ENCODE measurements at places on chromosomes 2 and 18.

- DNase-seq = no peak
Observed at GRCh38 chr2:227880460-227880859, 9.0 kb downstream of the DAW1 start.

DNA sequence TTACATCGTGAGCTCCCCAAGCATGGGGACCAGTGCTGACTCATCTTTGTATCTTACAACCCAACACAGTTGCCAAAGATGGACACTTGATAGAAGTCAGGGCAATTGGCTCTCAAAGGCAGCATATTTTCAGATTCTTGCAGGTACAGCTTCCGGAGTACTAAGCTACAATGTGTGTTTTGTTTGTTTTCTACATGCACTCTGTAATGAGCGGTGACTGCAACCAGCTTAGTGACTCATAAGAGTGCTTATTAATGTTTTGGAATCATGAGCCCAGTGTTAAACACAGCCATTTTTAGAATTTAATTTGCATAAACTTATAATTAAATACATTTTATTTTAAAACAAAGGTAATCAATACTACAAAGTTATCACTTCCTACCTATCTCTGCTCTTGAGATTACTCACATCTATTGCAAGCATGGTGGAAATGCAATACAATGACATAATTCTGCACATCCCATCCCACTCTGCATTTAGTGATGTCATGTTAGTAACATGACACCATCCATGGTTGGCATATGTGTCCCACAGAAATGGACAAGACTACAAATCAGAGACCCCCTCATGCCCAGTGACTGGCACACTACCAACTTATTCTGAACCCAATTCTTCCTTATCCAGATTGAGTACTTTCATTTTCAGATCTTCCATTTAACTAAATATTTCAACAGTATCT is 399.8 kb upstream of the ST6GAL2 start:
- DNase-seq = no peak

DNA sequence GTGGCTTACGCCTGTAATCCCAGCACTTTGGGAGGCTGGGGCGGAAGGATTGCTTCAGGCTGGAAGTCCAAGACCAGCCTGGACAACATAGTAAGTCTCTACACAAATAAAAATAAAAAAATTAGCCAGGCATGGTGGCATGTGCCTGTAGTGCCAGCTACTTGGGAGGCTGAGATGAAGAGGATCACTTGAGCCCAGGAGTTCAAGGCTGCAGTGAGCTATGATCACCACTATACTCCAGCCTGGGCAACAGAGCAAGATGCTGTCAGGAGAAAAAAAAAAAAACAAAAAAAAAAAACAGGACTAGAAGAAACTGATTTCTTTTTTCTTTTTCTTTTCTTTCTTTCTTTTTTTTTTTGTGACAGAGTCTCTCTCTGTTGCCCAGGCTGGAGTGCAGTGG is 13.6 kb downstream of the SPDYA start:
- no peak for DNase-seq

DNA sequence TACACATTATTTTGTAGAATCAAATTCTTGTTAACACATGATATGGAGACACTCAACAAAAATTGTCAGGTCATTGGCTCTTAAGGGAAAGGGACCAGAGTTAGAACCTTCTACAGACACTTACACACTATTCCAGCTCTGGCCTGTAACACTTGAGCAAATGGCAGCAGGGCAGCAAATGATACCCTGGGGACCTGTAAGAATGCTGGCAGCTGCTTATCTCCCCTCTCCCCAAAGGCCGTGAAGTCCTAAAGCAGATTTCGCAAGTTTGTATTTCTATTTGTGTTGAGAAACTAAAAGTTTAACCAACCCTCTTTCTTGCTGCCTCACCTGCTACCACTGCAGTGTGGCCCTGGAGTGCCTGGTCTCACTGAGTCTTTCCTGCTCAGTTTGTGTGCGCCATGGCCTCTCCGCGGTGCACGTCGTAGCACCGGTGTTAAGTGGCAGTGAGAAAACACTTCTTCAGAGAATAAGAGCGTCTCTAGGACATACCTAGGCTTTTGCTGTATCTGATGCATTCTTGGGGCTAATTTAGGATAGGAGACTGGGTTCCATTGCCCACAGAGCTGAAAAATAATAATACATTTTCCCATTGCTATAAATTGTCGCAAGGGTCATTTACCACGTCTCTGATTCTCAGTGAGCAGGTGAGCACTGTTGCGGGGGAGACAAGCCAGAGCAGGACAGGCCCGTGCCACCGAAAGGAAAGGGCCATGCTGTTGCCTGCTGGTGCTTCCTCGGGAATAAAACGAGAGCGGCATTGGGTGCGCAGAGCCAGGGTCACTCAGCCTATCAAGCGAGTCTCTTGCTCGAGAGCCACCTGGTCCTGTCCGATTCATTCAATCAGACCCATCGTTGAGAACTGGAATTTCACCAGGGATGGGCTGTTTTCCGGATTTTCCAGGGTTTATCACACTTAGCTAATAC is 204.9 kb downstream of the PTGR3 start:
- DNase-seq = no peak

GRCh38 chr18:69648486-69648885 is 247.8 kb downstream of the DOK6 start:
- DNase-seq = peak; percentile 93

GRCh38 chr2:239265681-239266433 is 135.0 kb downstream of the HDAC4 start:
- no peak for DNase-seq

DNA sequence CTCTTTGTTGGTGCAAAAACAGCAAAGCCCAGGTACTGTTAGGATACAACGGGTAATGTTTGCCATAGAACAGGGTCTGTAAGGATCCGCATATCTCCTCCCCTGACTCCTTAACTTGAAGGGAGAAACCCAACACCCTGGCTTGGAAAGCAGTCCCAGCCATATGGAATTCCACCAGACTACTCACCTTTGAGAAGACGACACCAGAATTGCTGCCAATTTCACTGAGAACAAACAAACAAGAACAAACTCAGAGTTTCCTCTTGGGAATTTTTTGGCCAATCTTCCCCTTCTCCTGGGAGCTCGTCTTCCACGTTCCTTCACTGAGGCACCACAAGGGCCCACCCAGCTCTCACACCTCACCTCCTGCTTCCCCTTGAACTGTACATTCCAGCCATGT is 29.2 kb downstream of the CAPN14 start:
- DNase-seq = no peak

DNA sequence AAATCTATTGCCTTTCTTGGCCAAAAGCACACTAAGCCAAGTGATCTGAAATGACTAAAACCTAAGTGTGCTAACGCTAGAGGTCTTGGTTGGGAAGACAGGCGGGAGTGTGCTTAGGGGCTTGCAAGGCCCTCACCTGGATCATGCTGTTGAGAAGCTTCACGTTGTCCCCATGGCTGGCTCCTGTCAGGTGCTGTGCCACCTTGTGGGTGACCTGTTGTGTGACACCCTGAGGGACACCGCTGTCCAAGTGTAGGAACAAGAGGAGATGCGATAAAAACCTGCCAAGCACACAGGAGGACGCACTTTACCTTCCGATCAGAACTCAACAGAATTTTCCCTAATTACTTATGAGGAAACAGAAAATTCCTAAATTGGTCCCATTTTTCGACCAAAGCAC is 50.8 kb downstream of the EPG5 start:
- peak; percentile 22 for DNase-seq

DNA sequence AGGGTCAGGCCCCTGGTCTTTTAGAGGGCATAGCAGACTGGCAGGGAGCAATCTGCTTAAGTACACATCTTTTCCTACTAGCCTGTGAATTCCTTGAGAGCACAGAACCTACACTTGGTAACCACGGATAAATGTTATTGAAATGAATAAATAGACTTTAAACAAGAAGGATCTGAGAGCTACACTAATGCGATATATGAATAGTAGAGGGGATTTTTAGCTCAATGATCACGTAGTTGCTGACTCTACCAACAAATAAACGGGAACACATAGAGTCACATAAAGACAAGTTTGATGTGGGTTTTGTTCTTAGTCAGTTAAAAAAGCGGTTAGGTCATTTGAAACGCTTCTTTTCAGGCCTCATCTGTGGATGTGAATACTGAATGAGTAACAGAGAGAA is 290.3 kb upstream of the CCDC68 start:
- DNase-seq = no peak

DNA sequence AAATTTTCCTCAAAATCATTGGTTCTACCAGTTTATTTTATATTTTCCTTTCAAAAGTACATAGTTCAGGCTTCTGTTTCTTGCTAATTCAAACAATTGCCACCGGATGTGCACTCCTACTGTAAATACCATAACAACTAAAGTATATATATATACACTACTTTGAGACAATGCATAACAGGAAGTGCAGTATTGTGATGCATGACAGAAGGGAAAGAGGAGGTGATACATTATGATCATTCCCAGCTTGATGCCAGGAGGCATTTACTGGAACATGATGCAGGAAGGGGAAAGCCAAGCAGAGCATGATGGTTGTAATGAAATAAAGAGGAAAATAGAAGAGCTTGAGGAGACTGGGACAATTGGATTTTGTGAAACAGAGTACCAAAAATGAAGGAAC is 215.2 kb upstream of the NT5C1B start:
- no peak for DNase-seq

DNA sequence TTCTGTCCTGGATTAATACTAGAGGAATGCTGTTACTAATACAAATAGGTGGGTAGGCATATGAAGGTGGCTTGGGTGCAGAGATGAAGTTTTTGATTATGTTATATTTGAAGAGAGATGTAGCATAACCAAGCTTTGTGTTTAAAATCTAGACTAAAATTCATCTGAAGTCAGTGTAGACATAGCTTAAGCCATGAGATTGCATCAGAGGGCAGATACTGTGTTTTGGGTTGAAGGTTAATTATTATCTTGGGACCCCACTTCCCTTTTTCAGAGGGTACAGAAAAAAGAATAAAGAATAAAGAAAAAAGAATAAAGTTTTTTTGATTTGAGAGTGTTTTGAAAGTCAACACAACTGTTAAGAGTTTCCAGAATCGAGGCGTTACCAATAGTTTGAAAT is 13.0 kb downstream of the PPM1B start:
- no peak for DNase-seq

- DNase-seq = no peak
Observed at GRCh38 chr2:168350380-168350779, 103.0 kb upstream of the STK39 start.

DNA sequence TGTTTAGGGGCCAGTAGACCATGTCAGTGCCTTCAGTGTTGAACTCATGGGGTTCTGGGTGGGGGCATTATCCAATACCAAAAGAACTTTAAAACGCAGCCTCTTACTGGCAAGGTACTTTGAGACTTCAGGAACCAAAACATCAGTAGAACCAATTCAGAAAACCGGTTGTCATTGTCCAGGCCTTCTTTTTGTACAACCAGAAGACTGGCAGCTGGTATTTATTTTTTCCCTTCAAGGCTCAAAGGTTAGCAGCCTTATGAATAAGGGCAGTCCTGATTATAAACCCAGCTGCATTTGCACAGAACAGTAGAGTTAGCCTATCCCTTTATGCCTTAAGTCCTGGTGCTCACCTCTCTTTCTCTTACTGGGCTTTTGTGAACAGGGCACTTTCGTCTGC is 113.8 kb upstream of the EML6 start:
- DNase-seq = no peak

- peak; percentile 13 for DNase-seq
Observed at GRCh38 chr2:102848366-102848839, 86.6 kb downstream of the TMEM182 start.

DNA sequence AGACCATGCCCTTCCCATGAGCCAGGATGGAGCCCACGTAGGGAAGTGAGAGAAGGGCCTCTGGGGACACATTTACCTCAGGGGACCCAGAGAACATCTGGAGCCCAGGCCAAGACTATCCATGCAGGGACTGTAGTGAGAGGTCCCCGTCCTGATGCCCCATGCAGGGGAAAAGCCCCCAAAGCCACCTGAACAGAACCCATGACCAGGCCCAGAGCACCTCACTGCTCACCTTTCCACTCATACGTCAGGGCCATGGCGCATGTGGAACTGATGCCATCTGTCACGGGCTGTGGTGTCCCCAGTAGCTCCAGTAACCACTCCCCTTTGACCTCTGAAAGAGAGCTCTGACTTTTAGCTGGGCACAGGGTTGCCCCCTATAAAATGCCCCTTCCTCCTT is 106.5 kb upstream of the TEX51 start:
- DNase-seq = no peak

DNA sequence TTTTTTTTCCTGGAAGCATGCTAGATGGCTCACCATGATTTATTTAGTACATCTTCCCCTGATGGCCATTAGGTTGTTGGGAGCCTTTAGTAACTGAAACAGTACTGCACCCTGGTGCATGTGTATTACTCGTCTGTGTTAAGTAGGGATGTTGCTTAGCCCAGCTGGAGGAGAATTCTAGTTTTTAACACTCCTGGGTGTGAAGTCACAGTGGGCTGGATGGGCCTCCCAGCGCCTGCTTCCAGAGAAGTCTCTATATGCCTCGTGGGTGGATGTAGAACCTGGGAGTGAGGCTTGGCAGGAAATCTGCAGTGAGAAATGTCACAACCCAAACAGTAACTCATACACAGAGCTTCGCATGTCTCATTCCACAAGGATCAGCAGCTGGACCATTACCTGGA is 28.9 kb upstream of the NT5DC4 start:
- no peak for DNase-seq

DNA sequence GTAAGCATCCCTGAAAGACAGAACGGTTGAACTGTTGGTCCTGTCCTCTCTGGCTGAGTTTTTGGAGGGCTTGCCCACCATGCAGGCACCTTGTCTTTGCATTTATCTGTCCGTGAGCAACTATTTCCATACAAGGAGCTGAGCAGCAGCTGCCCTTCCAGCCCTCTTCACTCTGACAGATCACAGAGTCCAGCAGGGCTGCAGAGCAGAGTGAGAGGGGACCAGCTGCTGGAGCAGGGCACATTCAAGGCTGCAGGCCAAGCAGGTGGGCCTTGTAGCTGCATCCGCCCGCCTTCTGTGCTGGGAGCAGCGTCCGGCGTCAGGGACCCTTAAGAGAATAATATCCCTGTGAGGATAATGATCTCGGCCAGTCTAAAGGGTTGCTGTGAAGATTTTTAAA is 9.5 kb downstream of the SMYD1 start:
- DNase-seq = no peak

- DNase-seq = no peak
Observed at GRCh38 chr2:179558010-179558934, 293.6 kb upstream of the SESTD1 start.

GRCh38 chr2:52473526-52473925 is 1294.1 kb upstream of the CHAC2 start:
- no peak for DNase-seq

GRCh38 chr2:137525641-137526190 is 438.6 kb upstream of the HNMT start:
- DNase-seq = no peak

DNA sequence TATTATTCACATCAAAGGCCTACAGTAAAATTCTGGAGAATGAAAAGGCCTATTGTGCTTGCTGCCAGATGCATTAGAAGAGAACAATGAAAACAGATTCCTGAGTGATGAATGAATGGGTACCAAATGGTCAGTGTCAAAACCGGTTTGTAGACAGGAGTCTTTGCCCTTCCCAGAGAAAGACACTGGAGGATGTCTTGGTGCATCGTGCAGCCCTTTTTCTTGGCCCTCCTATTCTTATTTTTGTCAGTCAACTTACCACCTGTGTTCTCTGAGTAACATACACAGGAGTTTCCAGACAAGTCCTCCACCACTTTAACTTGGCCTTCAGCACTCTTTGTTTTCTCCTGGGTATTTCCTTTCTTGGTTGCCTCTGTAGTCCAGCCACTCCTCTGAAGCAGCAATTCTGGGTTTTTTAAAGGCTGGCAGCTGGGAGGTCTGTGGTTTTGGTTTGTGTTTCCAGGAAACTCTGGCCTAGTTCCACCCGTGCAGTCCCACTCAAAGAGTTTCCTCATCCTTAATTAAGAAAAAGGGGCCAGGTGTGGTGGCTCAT is 29.4 kb downstream of the PSTPIP2 start:
- peak; percentile 35 for DNase-seq

GRCh38 chr2:203909261-203909967 is 27.1 kb upstream of the ICOS start:
- DNase-seq = peak; percentile 46
